ENCODE measurements at places on chromosomes 5 and 9.

DNA sequence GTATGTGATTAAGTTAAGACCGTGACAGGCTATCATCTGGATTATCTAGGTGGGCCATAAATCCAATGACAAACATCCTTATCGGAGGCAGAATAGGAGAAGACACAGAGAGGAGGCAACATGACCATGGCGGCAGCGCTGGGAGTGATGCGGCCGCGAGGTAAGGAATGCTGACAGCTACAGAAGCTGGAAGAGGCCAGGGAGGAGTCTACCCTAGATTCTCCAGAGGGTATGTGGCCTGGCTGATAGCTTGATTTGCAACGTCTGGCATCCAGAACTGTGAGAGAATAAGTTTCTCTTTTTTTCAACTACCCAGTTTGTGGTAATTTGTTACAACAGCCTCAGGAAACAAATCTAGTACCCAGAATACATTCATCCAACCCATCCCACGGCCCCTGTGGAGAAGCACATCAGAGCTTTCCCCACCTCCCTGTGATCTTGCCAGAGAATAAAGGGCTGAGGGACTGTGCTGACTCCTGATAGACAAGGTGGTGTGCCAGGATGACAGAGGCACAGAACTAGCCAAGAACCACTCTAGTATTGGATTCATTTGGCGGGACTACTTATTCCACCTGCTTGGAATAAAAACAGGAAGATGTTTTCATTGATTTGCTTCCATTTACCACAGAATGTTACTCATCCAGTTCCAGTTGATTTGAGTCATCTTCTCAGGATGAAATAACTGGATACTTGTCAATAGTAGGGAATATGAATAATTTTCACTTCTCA lies 187.4 kb downstream of the MAN2A1 start:
- no peak for DNase-seq

GRCh38 chr9:134043531-134043988 lies 18.3 kb downstream of the BRD3OS start:
- DNase-seq: no peak

GRCh38 chr9:16918920-16919319 lies 48.5 kb upstream of the BNC2 start:
- no peak for DNase-seq

GRCh38 chr5:35354751-35355150 lies 124.5 kb upstream of the PRLR start:
- DNase-seq: no peak

DNA sequence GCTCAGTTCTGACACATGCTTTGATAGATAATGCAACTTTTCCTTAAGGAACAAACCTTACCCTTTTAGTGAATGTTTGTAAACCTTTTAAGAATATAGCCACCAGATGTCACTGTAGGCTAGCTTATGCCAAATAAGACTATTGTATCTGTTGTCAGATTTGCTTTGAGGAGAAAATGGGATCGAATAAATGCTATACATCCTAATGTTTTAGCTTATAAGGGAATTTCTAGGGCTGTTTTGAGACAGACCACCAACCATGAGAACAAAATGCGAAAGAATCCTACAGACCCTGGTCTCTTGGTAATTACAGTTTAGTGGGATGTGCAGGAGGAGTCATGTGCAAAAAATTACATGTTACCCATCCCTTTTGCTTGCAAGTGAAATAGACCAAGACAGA lies 127.6 kb upstream of the NMUR2 start:
- DNase-seq: peak; percentile 67

GRCh38 chr5:140355546-140355945 lies 4.4 kb upstream of the SLC4A9 start:
- DNase-seq: no peak

GRCh38 chr5:150245808-150246207 lies 43.8 kb downstream of the CAMK2A start:
- no peak for DNase-seq

DNA sequence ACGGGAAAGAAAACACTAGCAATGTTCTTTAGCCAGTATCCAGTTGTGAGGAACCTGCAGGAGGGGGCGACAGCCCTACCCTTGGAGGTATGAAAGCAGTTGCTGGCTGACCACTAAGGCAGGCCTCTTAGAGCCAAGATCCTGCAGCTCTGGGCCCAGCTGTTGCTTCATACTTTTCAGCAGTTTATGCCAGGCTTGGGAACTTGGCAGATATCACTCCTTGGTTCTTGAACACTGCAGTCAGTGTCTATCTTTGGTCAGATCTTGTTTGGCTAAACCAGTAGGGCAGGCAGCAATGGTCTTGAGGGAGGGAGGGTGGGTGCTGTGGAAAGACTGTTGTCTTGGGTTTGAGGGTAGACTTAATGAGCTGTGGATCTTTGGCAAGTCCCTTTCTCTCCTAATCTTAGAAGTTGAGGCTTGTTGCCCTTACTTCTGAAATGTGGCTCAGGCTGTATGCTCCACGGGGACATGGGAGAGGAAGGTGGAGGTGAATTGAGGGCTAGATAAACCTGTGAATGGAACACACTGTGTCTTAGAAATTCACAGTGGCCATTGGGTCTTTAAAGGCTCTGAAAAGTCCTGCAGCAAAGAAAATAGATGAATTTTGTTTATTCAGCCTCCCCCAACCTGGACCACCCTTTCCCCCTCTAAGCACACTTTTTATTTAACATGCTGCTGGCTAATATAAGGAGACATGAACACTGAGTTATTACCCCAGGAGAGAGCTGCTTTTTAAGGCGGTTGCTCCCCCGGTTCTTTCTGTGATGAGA lies 37.5 kb downstream of the ZNF618 start:
- DNase-seq: no peak

GRCh38 chr5:163505049-163505367 lies 411 bp upstream of the MAT2B start:
- no peak for DNase-seq

GRCh38 chr9:3914416-3914815 lies 385.5 kb downstream of the GLIS3 start:
- DNase-seq: no peak

DNA sequence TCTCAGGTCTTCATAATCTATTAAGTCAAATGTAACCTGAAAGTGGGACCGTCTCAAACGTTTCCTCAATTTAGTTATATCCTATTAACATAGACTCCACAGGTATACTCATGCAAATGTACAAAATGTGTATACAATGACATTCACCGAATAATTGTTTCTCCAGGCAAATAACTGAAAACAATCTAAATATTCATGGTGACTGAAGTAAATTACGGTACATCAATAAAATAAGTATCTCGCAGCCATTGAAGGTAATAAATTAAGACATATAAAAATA lies 482 bp downstream of the IARS1 start:
- DNase-seq: no peak

DNA sequence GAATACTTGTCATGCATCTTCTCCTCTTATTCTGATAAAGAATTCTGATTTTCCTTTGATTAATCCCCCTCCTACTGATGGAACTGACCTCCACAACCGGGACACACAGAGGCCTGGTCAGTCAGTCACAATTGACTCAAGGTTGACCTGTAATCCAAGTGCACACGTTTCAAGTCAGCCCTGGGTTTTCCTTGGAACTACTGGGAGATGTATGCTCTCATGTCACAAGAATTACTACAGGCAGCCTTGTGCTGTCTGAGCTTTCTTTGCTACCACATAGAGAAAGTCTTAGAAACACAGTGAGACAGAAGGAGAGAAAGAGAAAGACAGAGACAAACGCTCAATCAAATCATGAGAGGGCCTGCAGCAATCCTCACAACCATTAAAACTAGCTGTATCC lies 345.8 kb downstream of the PDE4D start:
- no peak for DNase-seq
